ENCODE measurements at places on chromosomes 3 and 15.

GRCh38 chr3:170226426-170226960 is 4.3 kb downstream of the PRKCI start:
- DNase-seq, result no peak

GRCh38 chr3:12954891-12955650 is 113.7 kb upstream of the RPL32 start:
- peak; percentile 87 for DNase-seq

- DNase-seq, result no peak
These were observed 309.5 kb downstream of the GAP43 start for GRCh38 chr3:115932807-115933206.

DNA sequence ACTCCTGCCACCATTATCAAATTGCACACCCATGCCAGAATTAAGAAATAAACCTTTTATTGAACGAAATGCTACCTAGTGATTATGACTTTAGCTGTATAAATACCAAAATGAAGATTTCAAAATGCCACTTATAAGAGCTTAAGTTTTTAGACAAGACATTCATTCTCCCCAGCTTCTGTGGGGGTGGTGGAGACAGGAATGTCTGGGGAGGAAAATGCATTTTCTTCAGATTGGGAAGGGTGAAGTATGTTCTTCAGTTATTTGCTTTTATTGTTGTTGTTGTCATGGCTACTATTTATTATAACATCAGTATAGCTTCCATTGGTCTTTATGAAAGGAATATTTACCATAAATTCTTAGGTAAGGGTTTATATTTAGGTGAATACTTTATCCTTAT is 132.7 kb upstream of the GMNC start:
- DNase-seq, result no peak

DNA sequence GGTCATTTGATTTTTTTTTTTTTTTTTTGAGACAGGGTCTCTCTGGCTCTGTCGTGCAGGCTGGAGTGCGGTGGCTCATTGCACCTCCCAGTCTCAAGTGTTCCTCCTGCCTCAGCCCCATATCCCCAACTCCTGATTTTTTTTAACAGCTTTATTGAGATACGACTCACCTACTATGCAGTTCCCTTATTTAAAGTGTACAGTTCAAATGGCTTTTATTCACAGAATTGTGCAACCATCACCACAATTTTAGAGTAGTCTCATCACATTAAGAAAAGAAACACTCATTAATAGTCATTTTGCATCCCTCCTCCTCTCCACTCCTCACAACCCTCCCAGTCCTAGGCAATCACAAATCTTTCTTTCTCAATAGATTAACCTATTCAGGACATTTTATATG is 1.9 kb upstream of the TRA2B start:
- DNase-seq, result no peak

GRCh38 chr3:53750253-53751210 is 95.7 kb downstream of the CHDH start:
- no peak for DNase-seq

GRCh38 chr15:40234783-40235182 is 4.1 kb upstream of the PAK6 start:
- no peak for DNase-seq

DNA sequence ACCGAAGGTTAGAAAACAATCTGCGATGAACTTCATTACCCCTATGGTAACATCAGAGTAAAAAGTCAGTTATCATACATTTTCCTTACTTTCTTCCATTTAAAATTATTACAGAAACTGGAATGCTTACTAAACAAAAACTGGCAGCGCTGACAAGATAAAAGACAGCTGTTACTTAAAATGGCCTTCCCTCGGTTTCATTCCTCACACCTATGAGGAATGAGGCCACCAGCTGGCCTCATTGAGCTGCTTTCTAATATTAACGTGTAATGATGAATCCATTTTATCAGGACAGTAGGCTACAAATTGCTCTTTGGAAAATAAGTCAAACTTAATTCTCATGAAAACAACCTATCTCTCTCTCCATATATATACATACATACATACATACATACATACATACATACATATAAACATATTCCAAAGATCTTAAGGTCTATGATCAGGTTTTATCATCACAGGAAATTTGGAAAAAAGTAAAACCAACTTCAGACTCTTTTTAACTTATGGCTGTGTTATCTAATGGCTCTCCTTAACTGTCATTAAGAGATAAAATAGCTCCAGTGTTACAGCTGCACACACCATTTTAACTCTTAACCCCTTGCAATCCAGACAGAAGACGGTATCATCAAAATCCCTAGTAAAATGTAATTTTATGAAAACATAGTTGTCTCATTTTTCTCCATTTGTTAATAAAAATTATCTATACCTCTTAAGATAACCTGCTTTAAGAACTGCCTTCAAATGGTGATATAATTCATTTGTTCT is 5.2 kb downstream of the CCNL1 start:
- DNase-seq, result no peak
